CD4-positive, alpha-beta memory T cell (primary cell): ENCODE measurements at places on chromosomes 1 and 21.

- no peak for DNase-seq
Measured at GRCh38 chr1:151680826-151681225, 35.8 kb downstream of the CELF3 start.

- no peak for DNase-seq
Measured at GRCh38 chr21:34132926-34133325, 59.5 kb downstream of the MRPS6 start.

GRCh38 chr1:173568483-173568882 lies 34.4 kb downstream of the SLC9C2 start:
- DNase-seq = no peak

DNA sequence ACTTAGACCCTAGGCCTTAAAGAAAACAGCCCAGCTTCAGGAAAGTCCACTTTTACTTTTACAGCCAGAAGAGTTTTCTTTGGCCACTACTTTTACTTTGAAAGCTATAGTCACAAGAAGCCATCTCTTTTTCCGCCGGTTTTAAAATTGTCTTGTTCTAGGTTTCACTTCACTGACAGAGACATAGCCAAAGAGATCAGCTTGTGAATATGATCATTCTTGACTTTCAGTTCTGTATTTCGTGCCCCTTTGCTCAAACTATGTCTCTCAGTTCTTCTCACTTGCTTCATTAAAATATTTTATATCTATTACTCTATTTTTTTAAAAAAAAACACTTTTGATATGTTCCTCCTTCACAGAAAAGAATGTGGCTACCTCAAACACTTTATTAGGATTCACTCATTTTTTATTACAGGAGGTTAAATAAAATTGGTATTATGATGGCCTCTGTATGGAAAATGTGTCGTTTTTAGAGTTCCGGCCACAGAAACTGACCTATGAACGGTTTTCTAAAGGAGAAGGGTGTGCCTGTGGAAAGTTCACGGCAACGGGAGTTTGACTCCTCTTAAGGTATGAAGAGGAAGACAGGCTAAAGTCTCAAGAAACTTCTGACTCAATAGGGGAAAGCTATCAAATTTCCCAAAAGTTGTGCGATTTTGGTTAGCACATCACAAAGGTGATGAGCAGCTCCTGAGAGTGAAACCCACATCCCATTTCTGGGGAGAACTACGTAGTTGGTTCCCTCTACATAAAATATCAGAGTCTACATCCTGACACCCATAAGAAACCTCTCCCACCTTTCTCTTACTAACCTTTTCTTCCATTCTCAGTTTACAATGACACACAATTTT lies 1.2 kb downstream of the MCOLN2 start:
- DNase-seq = peak; percentile 25

DNA sequence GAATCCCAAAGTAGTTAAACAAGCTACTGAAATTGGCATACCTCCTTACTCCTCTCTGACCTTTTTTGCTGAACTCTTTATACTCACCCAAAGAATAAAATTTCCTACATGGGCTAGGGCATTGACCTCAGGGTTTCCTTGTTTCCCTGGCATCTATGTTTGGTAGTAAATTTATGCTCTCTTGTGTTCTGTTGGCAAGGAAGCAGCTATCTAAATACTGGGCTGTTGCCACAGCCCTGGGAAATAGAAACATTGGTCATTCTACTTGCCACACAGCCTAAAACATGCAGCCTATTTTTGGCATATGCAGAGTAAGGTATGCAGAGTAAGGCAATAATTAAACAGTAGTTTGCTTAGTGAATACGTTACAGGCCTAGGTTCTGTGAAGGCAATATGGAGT lies 351.4 kb downstream of the HLX start:
- DNase-seq = no peak

GRCh38 chr1:31799895-31800673 lies 15.7 kb downstream of the SPOCD1 start:
- no peak for DNase-seq

- no peak for DNase-seq
Measured at GRCh38 chr1:24553931-24554330, 2.0 kb upstream of the NCMAP start.

- no peak for DNase-seq
Measured at GRCh38 chr1:114369930-114370329, 141.1 kb downstream of the TRIM33 start.

DNA sequence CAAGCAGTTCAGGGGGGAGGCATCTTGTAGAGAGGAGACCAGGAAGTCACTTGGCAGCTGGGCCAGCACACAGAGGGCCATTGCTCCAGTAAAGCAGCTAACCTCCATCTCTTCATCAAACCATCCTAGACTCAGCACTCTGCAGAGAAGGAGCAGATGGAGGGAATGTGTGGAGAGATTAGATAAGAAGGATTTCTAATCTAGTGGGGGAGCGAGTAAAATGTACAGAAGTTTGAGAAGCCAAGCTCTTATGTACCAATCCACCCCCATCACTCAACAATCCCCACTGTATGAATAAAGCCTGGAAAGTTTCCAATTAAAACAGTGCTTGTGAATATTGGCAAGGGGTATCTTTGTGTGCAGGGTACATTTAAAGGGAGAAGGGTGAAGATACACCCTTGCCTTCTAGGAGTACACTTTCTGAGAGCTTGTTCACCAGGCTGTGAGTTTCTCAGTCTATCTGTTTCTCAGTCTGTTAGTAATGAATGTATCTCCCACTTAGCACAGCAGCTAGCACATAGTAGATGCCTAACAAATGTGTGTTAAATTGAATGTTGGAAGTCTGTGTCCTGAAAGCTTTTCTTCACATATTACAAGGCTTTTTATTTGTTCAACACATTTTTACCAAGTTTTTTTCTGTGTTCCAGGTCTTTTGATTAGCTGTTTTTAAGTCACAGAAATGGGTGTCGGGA lies 142.7 kb upstream of the UBE2U start:
- no peak for DNase-seq

GRCh38 chr1:61708953-61709907 lies 15.7 kb downstream of the TM2D1 start:
- no peak for DNase-seq

DNA sequence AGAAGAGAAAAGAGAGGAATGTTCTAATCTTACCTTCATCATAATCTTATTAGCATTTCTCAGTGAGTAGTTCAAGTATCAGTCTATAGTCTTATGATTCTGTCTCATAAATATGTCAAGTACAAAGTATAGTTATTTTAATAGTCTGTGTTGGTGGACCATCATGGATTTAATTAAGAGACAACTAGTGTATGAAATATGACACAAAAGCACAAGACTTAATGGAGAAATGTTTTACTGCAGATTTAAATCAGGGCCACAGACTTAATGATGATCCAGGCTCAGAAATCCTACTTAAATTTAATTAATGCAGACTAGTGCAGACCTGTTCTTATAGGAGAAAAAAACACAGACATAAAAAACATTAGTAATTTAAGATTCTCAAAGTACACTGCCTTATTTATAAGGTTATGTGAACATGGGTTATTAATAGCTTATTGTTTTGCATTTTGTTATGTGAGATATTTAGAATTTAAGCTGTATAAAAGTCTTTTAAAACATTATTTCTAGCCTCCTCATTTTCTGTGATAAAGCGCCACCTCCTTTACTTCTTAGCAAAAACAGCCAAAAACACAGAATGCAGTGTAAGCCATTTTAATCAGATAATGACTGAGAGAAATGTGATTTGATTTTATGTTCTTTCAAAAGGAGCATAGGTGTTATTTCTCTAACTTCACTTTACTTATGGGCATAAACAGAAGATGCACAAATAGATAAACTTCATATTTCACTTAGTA lies 255.0 kb upstream of the SNX7 start:
- DNase-seq = no peak

- DNase-seq = no peak
Measured at GRCh38 chr1:96872757-96873156, 151.2 kb downstream of the PTBP2 start.

DNA sequence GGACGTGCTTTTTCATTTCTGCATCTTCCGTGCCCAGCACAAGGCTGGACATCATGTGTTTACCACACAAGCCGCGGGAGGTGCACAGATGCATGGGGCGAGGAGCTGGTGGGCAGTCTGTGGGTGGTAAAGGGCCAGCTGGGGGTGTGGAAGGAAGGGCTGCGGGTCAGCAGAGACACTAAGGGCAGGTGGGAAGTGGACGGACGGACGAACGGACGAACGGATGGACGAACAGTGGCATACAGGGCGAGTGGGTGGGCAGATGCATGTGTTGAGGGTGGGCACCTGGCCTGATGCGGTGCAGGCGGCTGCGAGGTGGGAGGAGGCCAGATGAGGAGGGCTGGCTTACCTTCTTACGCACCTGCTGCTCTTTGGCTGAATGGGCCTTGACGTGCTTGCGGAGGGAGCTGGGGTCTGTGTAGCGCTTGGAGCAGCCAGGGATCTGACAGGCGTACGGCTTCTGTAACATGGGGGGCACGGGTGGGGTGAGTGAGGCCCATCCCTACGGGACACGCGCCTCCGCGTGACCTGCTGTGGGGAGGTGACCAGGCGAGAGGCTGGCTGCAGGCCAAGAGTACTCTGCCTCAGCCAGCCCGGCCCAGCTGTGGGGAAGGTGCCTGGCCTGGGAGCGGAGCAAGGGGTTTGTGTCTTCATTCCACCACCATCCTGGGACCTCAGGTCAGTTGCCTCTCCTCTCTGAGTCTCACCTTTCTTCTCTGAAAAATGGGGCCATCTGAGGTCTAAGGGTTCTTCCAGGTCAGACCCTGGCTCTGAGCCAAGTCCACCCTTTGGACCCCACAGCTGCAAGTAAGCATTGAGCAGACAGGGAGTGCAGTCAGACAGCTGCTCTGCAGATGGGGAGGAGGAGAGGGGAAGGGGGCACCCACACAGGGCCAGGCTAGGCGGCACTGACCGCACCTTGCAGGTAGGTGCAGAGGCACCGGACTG lies 65.5 kb downstream of the DMRTB1 start:
- no peak for DNase-seq

- DNase-seq = no peak
Measured at GRCh38 chr1:218809625-218810024, 364.1 kb upstream of the LYPLAL1 start.

GRCh38 chr1:117681093-117681900 lies 75.4 kb downstream of the TENT5C start:
- DNase-seq = no peak

- no peak for DNase-seq
Measured at GRCh38 chr1:36771660-36772284, 262.5 kb downstream of the GRIK3 start.

- DNase-seq = no peak
Measured at GRCh38 chr1:183936009-183936408, 101.5 kb downstream of the COLGALT2 start.

DNA sequence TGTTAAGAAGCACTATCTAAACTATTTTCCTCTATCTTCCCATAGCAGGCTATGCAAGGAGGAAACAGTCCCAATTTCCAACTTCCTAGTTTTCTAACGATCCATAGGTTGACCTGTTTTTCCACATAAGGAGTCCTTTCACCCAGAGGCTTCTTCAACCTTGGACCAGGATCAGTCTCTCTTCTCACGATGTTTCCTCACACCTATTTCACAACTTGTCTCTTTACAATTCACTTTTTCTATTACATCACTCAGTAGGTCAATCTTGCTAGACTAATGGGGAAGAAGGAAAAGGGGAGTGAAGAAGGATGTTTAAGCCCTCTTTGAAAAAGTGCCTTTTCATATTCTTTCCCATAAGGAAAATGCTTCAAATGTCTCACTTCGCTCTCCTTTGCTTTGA lies 15.9 kb downstream of the PALMD start:
- DNase-seq = no peak

DNA sequence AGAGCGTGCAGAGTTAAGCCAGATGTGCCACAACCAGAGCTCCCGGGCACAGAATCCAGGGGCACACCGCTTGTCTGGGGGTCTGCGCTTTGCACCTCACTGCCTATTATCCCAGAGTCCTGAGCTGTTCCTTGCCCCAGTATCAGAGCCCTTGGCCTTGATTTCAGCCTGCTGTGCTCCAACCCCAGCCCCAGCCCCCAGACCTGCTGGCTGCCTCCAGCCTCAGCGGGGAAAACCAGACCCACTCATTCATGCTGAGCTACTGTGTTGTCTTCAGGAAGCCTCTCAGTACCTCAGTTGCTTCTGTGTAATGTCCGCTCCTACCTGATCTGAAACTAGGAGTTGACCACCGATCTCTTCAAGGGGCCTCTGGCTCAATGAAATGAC lies 1.1 kb downstream of the IKBKE start:
- no peak for DNase-seq

DNA sequence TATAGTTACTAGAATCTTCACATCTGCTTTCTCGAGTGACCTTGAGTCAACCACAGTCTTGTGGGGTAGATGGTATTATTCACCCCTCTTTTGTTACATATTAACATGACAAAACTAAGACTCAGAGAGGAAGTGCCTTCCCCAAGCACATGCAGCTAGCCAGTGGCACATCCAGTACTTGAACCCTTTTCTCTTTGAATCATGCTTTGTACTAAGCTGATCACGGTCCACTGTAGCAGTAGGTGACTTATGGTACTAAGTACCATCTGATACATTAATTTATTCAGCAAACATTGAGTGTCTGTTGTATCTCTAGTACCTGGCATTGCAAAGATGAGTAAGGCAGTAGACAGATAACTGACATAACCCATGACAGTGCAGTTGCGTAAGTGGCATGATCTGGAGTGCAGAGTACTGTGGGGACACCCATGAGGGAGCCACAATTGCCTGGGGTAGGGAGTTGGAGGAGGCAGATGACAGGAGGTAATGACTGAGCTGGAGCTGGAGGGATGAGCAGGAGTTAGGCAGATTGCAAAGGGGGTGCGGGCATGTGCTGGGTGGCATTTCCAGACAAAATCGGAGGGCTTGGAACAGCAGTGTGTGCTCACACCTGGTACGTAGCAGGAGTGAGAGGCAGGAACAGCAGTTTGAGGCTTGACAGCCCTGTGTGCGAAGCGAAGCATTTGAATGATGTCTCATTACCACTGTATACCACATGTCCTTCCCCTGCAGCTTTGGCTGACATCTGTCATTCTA lies 29.8 kb downstream of the UCK2 start:
- no peak for DNase-seq

DNA sequence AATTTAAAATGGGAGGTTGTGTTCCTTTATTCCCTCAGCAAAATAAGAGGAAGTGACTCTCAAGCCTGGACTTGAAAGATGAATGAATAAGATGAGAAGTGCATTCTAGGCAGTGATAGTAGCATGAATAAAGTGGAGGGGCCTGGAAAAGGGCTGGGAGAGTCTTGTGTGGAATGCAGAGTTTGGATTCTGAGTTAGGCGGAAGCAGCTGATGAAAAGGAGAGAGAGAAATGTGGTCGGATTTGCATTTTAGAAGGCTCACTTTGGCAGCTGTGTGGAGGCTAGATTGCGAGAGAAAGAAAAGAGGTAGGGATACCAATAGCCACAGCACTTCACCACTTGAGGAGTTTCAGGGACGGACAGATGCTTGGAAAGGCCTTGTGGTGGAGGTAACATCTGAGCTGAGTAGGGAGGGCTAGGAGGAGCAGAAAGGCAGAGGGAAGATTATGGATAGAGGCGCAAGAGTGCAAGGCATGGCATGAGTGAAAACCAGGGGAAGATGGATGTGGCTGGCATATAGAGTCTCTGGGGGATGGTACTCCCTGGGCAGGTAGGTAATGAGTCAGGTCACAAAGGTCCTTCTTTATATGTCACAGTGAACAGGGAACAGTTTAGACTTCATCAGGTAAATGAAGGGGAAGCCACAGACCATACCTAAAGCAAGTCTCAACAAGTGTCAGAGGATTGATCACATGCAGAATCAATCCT lies 59.6 kb downstream of the ST3GAL3 start:
- no peak for DNase-seq

- peak; percentile 84 for DNase-seq
Measured at GRCh38 chr1:23528250-23528978, 2.6 kb downstream of the E2F2 start.
